ENCODE measurements at places on chromosomes 2 and 18. TPM values are rescaled to one million over a fixed set of nuclear protein-coding genes. Genes with fewer than 3 reads are reported as not detected.

GRCh38 chr2:222651718-222652418, 4.0 kb downstream of the FARSB start:
- DNase-seq = no peak

- no peak for DNase-seq
Measured at GRCh38 chr2:113973810-113974209, 83.9 kb downstream of the ACTR3 start.

GRCh38 chr2:20664071-20664390, 2.9 kb upstream of the GDF7 start:
- no peak for DNase-seq

DNA sequence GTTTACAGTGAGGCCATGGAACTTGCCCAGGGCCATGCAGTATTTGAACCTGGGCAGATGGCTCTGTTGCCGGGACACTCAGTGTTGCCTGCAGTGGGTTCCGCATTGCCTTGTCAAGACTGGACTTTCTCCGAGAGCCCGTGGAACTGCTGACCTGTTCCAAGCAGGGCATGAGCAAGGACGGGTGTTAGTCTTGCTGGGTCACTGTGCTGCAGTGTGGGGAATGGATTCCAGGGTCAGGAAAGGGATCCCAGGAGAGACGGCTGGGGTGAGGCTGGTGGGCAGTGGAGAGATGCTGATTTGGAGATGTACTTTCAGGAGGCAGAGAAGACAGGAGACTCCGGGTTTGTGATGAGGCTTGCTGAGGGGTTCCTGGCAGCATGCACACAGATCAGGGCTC, 348.7 kb upstream of the HS6ST1 start:
- no peak for DNase-seq

DNA sequence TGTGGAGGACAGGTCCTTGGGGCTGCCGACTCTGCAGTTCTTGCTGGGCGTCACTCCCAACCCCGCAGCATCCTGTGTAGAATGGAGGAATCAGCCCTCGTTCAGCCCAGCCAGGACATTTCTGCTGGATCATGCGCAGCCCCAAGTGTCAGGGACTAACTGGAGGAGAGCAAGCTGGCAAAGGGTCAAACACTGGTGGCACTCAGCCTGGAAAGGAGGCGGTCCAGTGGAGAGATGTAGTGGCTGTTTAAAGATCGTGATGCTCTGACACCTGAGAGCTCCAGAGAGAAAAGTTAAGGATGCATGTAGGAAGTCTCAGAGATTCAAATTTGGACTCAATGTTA, 63.6 kb upstream of the SH3RF3 start:
- no peak for DNase-seq

- DNase-seq = no peak
Measured at GRCh38 chr18:14221689-14222088, 89.5 kb upstream of the ZNF519 start.

GRCh38 chr2:127597984-127598380, 48.0 kb upstream of the GPR17 start:
- DNase-seq = no peak

GRCh38 chr2:38315707-38316333, 61.3 kb downstream of the ATL2 start:
- no peak for DNase-seq

GRCh38 chr2:239345251-239345650, 55.6 kb downstream of the HDAC4 start:
- no peak for DNase-seq

GRCh38 chr18:24669502-24669901, 209.1 kb downstream of the HRH4 start:
- no peak for DNase-seq

DNA sequence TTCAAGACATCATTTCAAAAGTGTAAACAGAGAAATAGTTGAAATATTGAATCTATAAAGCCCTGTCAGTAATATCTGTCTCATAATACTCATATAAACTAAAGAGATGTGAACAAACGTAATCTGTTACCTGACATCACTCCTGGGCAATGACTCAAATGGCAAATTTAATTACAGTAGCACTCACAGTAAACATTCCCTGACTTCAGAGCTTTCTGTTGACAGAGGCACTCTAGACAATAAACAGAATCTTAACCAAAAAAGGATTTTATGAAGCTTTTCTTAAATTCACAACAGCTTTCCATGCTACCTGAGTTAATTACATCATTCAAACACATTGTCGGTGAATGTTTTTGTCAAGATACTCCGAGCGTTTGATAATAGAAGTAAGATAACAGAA, 128.1 kb upstream of the PDE1A start:
- no peak for DNase-seq

DNA sequence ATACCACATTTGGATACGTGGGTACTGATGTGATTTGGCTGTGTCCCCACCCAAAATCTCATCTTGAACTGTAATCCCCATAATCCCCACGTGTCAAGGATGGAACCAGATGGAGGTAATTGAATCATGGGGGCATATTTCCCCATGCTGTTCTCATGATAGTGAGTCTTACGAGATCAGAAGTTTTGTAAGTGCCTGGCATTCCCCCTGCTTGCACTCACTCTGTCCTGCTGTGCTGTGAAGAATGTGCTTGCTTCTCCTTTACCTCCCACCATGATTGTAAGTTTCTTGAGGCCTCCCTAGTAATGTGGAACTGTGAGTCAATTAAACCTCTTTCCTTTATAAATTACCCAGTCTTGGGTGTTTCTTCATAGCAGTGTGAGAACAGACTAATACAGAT, 70.3 kb downstream of the CHST9 start:
- no peak for DNase-seq

GRCh38 chr2:114800371-114800770, 357.9 kb downstream of the DPP10 start:
- DNase-seq = no peak

Gene VWC2L
- polyA plus RNA-seq = not detected

Gene PSTPIP2
- 4.7 TPM for polyA plus RNA-seq

Gene ERBB4
- 0.13 TPM for polyA plus RNA-seq

Gene CD226
- 0.89 TPM for polyA plus RNA-seq

Gene ESPNL
- 0.23 TPM for polyA plus RNA-seq

Data from urinary bladder (tissue), 4 donors.